ENCODE measurements at places on chromosomes 4 and X. TPM values are rescaled to one million over a fixed set of nuclear protein-coding genes. Genes with fewer than 3 reads are reported as not detected.
A peak's percentile ranks its signal among the peaks of the same experiment; 100 is the strongest.

GRCh38 chr4:25859429-25860148, 3.2 kb downstream of the SEL1L3 start:
- peak overlapping the region; percentile 64 for H3K4me3 ChIP-seq
- peak overlapping the region; percentile 100 for H3K27ac ChIP-seq
- peaks cover 61% of the 10 kb centered on the region for H3K4me1 ChIP-seq

GRCh38 chrX:128883650-128884049, 639.6 kb downstream of the SMARCA1 start:
- no peak overlapping the region for H3K27ac ChIP-seq
- no peak for DNase-seq
- no peaks in the 10 kb centered on the region for H3K4me1 ChIP-seq
- no peaks in the 10 kb centered on the region for H3K36me3 ChIP-seq
- no peak overlapping the region for H3K4me3 ChIP-seq
- no peaks in the 10 kb centered on the region for H3K27me3 ChIP-seq

DNA sequence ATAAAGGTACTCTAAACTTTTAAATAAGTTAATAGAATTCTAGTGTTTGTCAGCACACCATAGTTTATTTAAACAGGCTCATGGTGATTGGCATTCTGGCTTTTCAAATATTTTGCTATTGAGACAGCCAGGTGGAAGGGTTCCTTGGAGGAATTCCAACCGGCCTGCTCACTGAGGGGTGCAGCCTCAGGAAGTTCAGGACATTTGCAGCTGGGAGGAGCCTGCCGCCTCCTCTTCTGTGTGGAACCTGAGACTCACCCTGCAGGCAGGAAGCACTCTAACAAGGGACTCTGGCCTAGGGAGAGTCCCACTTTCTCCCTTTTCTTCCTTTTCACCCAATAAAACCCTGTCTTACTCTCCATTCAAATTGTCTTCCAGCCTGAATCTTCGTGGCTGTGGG, 1328.0 kb downstream of the FSTL5 start:
- no peak overlapping the region for H3K4me3 ChIP-seq
- H3K4me1 ChIP-seq = no peaks in the 10 kb centered on the region
- DNase-seq = no peak
- H3K27me3 ChIP-seq = no peaks in the 10 kb centered on the region

DNA sequence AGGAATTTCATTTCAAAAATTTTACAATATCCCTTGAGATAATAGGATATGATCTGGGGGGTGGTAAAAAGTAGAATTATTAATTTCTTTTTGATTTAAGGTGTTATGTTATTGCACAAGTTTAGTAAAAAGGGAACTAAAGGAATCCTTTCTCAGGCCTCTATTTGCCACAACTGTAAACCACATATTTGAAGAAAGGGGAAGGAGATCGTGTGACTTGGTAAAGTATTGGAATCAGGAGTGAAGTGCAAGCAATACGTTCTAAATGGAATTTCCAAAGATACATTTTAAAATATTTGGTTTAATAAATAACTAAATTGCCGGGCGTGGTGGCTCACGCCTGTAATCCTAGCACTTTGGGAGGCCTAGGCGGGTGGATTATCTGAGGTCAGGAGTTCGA, 35.3 kb upstream of the SCRG1 start:
- H3K27me3 ChIP-seq = peaks cover 5% of the 10 kb centered on the region
- no peak overlapping the region for H3K27ac ChIP-seq
- DNase-seq = no peak
- no peaks in the 10 kb centered on the region for H3K36me3 ChIP-seq
- no peaks in the 10 kb centered on the region for H3K4me1 ChIP-seq
- H3K4me3 ChIP-seq = no peak overlapping the region

DNA sequence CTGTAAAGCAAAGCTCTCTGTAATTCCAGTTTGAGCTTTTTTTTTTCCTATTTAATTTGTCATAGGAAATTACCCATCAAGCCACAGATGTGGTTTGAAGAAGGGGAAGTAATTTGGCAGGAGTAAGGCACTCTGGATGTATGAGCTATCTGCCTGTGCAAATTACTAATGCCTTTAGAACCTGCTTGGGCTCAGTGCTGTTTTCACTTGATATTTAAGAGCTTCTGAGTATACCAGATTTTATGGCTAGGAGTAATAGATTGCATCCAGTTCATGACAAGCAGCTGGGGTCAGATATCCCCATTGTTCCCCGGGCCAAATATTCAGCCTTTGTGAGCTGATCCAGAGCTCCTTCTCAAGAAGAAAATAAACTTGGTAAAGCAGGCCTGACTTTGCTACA, 89.1 kb downstream of the DCAF8L2 start:
- no peak for DNase-seq
- H3K4me1 ChIP-seq = no peaks in the 10 kb centered on the region
- H3K27ac ChIP-seq = no peak overlapping the region
- H3K4me3 ChIP-seq = no peak overlapping the region
- no peaks in the 10 kb centered on the region for H3K27me3 ChIP-seq
- no peaks in the 10 kb centered on the region for H3K36me3 ChIP-seq

DNA sequence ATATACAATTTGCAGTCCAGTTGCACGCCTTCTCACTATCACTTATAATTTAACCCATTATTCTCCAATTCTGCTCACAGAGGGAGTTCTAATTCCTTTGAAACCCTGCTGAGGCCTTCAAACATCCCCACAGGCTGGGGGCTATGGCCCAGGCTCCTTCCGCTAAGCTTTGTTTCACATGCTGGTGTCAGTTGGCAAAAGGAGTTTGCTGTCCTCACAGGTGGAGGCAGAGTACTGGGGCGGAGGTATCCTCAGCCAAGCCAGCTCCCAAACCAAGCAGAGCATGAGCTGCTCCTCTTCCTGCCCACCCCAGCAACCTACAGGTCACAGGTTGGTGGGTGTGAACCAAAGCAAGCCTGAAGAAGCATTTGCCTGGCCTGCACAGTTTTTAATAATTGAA, 21.5 kb downstream of the BTC start:
- H3K27me3 ChIP-seq = no peaks in the 10 kb centered on the region
- no peak overlapping the region for H3K27ac ChIP-seq
- no peaks in the 10 kb centered on the region for H3K4me1 ChIP-seq
- no peak for DNase-seq
- H3K36me3 ChIP-seq = no peaks in the 10 kb centered on the region
- H3K4me3 ChIP-seq = no peak overlapping the region

DNA sequence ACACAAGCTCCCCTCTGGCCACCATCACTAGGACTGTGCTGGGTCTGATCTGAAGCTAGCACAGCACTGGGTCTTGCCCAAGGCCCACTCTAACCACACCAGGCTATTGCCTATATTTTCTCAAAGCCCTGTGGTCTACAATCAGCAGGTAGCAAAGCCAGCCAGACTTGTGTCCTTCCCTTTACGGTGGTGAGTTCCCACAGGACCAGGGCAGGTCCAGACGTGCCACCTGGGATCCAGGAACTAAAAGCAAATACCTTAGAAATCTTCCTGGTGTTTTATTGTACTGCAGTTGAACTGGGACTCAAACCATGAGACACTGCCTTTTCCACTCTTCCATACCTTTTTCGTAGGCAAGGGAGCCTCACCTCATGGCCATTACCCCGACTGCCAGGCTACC, 9.0 kb upstream of the MAGEC2 start:
- no peaks in the 10 kb centered on the region for H3K36me3 ChIP-seq
- no peaks in the 10 kb centered on the region for H3K27me3 ChIP-seq
- H3K27ac ChIP-seq = no peak overlapping the region
- DNase-seq = no peak

GRCh38 chr4:121198251-121198650, 34.1 kb upstream of the TNIP3 start:
- no peak overlapping the region for H3K4me3 ChIP-seq
- peaks cover 27% of the 10 kb centered on the region for H3K4me1 ChIP-seq
- H3K27ac ChIP-seq = no peak overlapping the region
- DNase-seq = no peak
- H3K36me3 ChIP-seq = no peaks in the 10 kb centered on the region
- H3K27me3 ChIP-seq = peaks cover 8% of the 10 kb centered on the region

- H3K4me3 ChIP-seq = no peak overlapping the region
- no peaks in the 10 kb centered on the region for H3K4me1 ChIP-seq
- H3K27me3 ChIP-seq = no peaks in the 10 kb centered on the region
- no peak for DNase-seq
Observed at GRCh38 chrX:40513012-40513411, 67.8 kb upstream of the ATP6AP2 start.

- no peak overlapping the region for H3K4me3 ChIP-seq
- DNase-seq = no peak
- H3K36me3 ChIP-seq = no peaks in the 10 kb centered on the region
- H3K4me1 ChIP-seq = peaks cover 2% of the 10 kb centered on the region
- H3K27ac ChIP-seq = no peak overlapping the region
- peaks cover 25% of the 10 kb centered on the region for H3K27me3 ChIP-seq
Observed at GRCh38 chr4:79687006-79687405, 279.0 kb upstream of the GK2 start.

GRCh38 chr4:39526765-39527295, 409 bp downstream of the UGDH start:
- peak overlapping the region; percentile 86 for H3K27ac ChIP-seq
- peak overlapping the region; percentile 98 for H3K4me3 ChIP-seq
- DNase-seq = peak; percentile 23

STATH gene
- not detected for total RNA-seq

MAGED4 gene
- total RNA-seq = not detected

ATOH1 gene
- not detected for total RNA-seq

ALAS2 gene
- not detected for total RNA-seq

DRP2 gene
- 0.46 TPM for total RNA-seq

AR gene
- 0.25 TPM for total RNA-seq

RGN gene
- total RNA-seq = not detected

TMEM31 gene
- not detected for total RNA-seq

TCP11X2 gene
- not detected for total RNA-seq

NR3C2 gene
- total RNA-seq = 0.32 TPM

MAGEA10 gene
- not detected for total RNA-seq

IBSP gene
- total RNA-seq = not detected

PRKG2 gene
- total RNA-seq = 0.43 TPM

UGT8 gene
- 0.07 TPM for total RNA-seq

All from activated T-helper 2 cell treated with anti-CD3 and anti-CD28 coated beads, Interferon-gamma antibody, Interleukin-2, Interleukin-4, amounts not matched to agents 10 μg/mL and 5 μg/mL and 100 μg/mL, durations not matched to agents 14 hours and 24 hours and 36 hours (primary cell).